ENCODE measurements at places on chromosomes 16 and 17. TPM values are rescaled to one million over a fixed set of nuclear protein-coding genes. Genes with fewer than 3 reads are reported as not detected.

KRT10 gene
- 61.7 TPM for polyA plus RNA-seq

GINS2 gene
- polyA plus RNA-seq, result 6.5 TPM

ZNF629 gene
- 14.3 TPM for polyA plus RNA-seq

SLC4A1 gene
- 9.0 TPM for polyA plus RNA-seq

LHX1 gene
- not detected for polyA plus RNA-seq

NPIPB4 gene
- 83.9 TPM for polyA plus RNA-seq

TMEM92 gene
- 1.8 TPM for polyA plus RNA-seq

SLC47A1 gene
- polyA plus RNA-seq, result 1.3 TPM

SCNN1G gene
- polyA plus RNA-seq, result not detected

Data from hindlimb muscle (tissue), 1 donor.